Right ventricle myocardium inferior (tissue), 1 donor: ENCODE measurements at places on chromosomes 11 and 22.

- no peak for DNase-seq
Observed at GRCh38 chr11:46617972-46618314, 590 bp downstream of the ATG13 start.

DNA sequence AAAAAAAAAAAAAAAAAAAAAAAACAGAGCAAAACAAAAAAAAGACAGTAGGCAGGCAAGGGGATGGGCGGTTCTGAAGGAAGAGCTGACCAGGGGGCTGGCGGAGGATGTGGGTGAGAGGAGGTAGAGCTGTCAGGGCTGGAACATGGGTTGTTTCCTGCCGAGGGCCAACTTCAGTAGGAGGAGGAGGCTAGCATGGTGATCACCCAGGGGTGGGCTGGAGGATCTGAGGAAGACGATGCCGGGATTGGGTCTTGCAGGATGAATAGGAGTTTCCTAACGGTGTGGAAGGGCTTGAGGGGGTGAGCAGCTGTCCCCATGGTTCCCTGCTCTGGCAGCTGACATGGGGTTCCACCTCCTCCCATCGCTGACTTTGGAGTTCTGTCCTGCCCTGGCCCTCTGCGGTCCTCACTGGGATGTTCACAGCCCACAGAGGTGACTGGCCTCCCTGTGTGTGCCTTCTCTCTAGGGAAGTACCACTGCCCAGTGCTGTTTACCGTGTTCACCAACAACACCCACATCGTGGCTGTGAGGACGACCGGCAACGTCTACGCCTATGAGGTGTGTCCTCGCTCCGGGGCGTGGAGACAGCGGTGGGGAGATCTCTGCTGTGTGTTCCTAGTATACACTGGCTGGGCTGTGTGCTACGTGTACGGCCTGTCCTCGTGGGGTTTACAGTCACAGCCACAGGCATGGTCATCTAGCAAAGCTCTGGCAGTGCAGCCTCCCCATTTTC is 15.2 kb downstream of the PPIL2 start:
- DNase-seq, result no peak

DNA sequence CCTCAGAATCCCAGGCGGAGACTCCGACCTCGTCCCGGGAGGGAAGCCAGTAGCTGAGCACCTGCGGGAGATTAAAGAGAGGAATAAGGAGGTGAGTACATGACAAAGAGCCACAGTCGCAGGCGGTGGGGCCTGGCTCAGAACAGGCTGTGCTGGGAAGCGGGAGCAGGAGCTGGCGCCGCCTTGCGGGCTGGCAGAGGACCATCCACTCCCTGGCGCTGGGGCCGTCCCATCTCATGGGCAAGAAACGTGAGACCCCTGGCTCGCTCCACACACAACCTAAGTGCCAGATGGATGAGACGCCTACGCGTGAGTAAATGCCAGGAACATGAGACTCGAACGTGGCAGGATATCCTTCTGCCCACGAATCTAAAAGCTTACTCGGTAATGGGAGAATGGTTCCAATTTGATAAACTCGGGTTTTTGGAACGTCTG is 6.3 kb downstream of the CEND1 start:
- DNase-seq, result peak; percentile 84

GRCh38 chr11:65592858-65593517 is 2.6 kb downstream of the KCNK7 start:
- DNase-seq, result peak; percentile 52

DNA sequence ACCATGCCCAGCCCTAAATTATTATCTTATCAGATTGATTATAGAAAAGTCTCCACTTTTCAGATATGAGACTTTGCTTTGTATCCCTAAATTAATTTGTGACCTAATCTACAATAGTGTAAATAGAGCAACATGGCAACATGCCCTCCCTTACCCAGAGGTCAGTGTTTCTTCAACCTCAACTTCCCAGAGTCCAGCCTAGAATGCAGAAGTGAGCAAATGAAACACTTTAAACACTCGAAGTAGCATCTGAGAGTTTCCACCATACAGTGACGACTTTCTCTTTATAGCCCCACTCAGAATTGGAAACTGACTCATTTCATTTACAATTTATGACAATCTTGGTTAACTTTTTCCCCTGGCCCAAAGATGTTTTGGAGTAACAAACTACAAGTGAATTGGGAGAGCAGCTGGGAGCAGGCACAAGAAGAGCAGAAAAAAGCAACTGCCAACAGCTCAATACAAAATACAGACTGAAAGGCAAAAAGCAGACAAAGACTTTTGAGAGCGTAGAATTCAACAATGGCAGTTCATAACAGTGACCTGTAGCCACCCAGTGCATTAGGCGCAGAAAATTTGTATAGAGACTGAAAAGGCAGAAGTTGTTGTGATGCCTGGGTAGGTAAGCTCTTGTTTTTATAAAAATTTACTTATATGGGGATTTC is 10.1 kb upstream of the BLID start:
- no peak for DNase-seq
